ENCODE measurements at places on chromosomes 16 and 17. TPM values are rescaled to one million over a fixed set of nuclear protein-coding genes. Genes with fewer than 3 reads are reported as not detected.

Gene ABCC12
- total RNA-seq, result not detected

- DNase-seq, result no peak
Observed at GRCh38 chr16:68737046-68737729, at the start of gene CDH1. TSS of gene CDH1 (plus strand) at chr16:68737292. CDS start at chr16:68737416, 124 bp downstream.

Gene GAS2L2
- total RNA-seq, result not detected

DNA sequence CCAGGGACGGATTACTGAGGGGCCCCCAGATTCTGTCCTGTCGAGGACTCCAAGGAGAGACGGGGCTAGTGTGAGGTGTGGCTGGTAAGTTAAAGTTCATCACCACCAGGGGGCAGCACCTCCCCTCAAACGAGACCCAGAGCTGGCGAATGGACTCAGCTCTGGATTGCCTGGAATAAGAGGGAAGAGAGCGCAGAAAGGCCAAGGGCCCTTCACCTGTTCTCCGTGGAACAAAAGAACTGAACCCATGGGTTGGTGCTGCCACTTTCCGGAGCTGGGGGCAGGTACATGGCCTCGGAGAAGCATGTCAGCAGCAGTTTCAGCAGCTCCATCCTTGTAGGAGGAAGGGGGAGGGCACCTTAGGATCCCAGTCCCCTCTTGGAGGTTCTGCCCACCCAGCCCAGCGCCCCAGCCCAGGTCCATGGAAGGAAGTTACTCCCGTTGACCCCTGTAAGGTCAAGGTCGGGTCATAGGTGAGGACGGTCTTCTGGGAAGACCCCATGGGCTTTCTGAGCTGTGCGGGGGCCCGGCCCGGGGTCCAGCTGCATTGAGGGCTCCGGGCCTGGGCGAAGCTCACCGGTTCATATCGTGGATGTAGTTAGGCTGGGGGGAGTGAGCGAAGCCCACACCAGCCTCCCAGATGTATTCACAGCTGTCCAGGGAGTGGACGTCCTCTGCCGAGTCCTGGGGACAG is 10.8 kb downstream of the HID1 start:
- DNase-seq, result peak; percentile 90

DNA sequence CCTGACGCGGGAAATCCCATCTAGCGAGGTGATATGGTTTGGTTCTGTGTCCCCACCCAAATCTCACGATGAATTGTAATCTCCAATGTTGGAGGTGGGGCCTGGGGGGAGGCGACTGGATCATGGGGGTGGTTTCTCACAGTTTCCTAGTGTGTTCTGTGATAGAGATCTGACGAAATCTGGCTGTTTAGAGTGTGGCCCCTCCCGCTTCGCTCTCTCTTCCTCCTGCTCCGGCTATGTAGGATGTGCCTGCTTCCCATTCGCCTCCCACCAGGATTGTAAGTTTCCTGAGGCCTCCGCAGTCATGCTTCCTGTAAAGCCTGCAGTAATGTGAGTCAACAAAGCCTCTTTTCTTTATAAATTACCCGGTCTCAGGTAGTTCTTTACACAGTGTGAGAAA is 31.6 kb downstream of the IFT140 start:
- DNase-seq, result no peak

All from fibroblast of the aortic adventitia (primary cell).